ENCODE measurements at places on chromosomes 11 and 22.

DNA sequence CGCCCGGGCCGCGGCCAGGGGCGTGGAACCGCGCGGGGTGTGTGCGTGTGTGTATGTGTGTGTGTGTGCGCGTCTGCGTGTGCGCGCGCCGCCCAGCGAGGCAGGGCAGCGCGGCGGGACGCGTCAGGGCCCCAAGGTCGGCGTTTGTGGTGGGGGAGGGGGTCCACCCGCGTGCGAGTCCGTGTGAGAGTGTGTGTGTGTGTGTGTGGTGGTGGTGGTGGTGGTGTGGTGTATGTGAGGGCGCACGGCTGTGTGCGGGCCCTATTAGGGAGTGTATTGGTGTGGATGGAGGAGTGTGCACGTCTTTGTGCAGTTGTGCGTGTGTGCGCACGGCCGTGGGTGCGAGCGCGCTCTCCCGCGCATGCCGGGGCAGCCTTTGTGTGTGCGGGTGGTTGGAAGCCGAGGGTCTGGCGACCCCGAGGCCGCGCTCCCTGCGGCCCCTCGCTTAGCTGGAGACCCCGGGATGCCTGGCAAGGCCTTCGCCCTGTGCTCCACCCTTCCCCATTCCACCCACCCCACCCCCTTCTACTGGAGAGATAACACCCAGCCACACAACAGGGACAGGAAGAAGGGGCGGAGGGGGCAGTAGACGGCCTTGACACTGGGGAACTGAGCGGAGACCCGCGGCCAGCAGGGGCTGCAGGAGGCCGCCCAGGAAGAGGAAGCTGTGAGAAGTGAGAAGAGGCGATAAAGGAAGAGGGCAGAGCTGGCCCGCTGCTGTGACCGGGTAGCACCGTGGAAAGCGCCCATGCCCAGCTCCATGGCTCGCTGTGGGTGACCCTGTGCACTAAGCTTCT, 528 bp upstream of the ARRB1 start:
- DNase-seq, result no peak

DNA sequence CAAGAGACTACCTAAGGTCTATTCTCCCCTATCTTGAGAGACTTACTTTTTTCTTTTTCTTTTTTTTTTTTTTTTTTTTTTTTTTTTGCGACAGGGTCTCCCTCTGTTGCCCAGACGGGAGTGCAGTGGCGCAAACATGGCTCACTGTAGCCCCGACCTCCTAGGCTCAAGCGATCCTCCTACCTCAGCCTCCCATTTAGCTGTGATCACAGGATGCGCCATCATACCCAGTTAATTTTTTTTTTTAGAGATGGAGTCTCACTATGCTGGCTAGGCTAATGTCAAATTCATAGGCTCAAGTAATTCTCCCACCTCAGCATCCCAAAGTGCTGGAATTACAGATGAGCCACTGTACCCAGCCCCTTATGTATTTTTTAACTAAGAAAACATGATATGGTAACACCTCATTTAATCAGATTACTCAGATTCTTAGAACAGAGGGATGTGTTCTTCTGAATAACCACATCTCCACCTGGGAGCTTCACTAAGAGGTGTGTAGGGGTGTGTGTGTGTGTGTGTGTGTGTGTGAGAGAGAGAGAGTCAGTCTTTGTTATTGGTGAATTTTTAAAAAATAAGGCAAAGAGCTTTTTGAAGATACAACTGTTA, 102.9 kb downstream of the USP35 start:
- DNase-seq, result no peak

DNA sequence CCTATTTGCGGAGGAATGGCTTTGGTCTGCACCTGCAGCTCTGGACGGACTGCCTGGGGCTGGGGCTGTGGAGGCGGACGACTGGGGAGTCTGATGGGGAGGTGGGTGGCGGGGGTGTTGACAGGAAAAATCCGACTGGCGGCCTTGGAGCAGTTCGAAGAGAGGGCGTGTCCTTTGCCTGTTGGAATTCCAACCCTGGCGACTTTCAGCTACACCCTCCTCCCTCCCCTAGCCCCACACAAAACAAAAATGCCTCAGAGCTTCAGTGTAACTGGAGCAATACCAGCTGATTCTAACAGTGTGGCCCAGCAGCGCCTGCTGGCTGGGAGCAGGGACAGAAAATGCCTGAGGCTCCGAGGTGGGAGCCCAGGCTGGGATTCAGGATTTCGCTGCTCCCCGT, 85.4 kb downstream of the ATXN10 start:
- no peak for DNase-seq

DNA sequence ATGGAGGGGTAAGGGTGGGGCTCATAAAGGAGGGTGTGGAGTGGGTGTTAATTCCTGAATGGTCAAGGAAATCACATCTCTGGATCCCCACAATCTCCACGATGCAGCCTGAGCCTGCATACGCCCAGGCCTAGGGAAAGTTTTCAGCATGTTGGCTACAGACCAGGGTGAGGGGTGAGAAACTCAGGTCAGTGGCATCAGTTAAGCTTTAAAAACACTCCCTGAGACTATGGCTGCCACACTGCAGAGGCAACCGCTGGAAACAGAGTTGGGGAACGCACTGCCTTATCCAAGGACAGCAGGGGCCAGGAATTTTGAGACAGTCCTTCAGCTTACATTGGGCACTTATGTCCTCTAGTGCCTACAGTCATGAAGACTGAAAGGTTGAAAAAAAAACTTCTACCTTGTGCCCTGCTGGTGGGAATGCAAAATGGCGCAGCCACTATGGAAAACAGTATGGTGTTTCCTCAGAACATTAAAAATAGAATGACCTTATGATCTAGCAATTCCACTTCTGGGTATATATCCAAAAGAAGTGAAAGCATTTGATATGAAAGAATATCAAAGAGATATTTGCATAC, 19.7 kb downstream of the DKK3 start:
- no peak for DNase-seq

DNA sequence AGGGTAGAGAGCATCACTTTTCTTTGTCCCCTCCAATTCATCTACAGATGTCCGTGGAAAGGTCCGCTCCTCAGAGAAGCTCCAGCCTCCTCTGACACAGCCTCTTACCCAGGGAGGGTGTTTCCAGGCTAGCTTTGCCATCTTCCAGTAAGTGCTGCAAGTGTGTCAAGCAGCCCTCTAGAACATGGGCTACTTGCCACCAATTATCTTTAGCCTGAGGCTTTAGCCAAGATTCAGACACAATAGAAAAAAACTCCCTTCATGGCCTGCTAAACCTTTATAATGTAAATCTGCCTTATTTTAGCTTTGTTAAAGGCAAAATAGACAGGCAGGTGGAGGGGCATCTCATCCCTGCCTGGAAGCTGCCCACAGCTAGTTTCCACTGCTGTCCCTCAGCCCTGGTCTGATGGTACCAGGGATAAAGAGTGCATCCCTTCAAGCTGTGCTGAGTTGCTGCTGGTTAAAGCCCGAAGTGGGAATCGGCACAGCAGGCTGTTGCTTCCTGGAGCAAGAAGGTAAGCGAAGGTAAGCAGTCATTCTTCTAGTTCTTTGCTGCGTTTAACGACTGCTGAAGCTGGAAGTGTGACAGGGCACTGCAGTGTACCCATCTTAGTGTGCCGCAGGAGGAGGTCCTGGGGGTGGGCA, 190.1 kb upstream of the E2F8 start:
- DNase-seq, result no peak

- no peak for DNase-seq
Measured at GRCh38 chr11:60757231-60757800, 649 bp downstream of the MS4A15 start.

GRCh38 chr11:109046284-109046992, 375.6 kb upstream of the C11orf87 start:
- no peak for DNase-seq

GRCh38 chr11:34614344-34615104, 6.4 kb upstream of the EHF start:
- no peak for DNase-seq

GRCh38 chr11:69840371-69841169, 21.4 kb upstream of the FGF3 start:
- no peak for DNase-seq

- no peak for DNase-seq
Measured at GRCh38 chr22:18023509-18024275, 669 bp downstream of the MICAL3 start.

GRCh38 chr22:29126670-29127395, 54.0 kb downstream of the KREMEN1 start:
- no peak for DNase-seq

GRCh38 chr11:102453302-102453695, 734 bp upstream of the TMEM123 start:
- DNase-seq, result no peak

GRCh38 chr11:36792996-36793914, 195.2 kb upstream of the RAG2 start:
- no peak for DNase-seq

DNA sequence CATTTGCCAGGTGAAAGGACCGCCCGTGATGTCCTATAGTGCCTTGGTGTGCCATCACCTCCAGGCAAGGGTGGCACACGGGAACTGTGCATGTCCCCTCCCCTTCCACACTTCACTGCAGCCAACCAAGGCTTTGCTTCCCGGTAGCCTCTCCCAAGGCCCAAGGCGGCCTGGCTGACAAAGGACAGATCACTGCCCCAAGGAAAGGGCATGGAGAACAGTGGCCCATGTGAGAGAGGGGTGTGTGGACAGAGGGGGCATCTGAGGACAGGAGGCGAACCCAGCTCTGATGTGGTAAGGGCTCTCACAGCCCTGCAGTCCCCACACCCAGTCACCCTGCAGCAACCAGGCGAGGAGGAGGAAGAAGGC, 50.4 kb downstream of the RPUSD4 start:
- no peak for DNase-seq

DNA sequence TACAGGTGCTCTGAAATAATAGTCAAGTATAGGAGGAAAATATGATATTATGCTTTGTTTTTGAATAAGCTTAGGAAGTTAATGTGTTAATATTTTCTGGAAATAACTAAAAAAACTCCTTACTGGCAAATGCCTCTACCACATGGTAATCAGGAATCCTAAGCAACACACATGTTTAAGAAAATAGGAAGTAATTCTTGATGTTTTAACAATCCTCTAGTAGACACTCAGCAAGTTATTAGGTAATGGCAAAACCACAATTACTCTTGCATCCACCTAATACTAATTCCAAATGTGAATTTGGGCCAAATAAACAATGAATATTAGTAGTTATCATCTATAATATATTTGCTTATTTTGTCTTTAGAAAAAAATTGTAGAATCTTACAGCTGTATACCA, 53.6 kb downstream of the SLC35F2 start:
- DNase-seq, result no peak

GRCh38 chr22:37328017-37328416, 45.7 kb downstream of the CYTH4 start:
- DNase-seq, result no peak

- no peak for DNase-seq
Measured at GRCh38 chr11:106601684-106602297, 416.5 kb downstream of the GUCY1A2 start.

DNA sequence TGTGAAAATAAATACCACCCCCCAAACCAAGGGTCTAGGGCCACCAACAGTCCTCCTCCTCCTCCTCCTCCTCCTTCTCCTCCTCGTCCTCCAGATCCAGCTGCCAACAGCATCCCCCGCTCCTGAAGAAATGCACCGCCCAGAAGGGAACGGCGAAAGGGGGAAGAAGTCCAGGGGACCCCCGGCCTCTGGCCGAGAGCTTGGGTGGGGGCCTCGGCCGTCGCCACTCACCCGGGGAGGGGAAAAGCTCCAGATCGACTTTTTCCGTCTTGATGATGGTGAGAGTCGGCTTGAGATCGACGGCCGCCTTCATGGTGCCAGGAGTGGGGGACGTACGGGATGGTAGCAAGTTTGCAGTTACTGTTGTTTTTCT, 65.7 kb downstream of the ETS1 start:
- no peak for DNase-seq

GRCh38 chr11:14454861-14455632, 44.6 kb downstream of the COPB1 start:
- DNase-seq, result no peak

DNA sequence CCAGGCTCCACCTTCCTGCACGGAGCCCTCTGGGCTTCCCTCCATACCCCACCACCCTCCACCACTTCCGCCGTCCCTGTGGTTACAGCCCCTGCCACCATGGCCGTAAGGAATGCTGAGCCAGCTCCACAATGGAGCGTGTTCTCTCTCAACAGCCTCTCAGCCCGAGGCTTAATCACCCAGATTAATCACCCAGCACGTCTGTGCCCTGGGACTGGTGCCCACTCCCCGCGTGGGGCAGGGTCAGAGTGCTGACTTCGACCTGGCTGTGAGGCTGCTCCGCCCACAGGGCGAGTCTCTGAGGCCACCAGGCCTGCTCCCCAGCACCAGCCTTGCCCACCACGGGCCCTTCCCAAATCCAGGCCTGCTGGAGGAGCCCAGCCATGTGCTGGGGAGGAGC, 4.0 kb upstream of the TH start:
- no peak for DNase-seq

- no peak for DNase-seq
Measured at GRCh38 chr22:37809672-37810333, 2.1 kb downstream of the GCAT start.

DNA sequence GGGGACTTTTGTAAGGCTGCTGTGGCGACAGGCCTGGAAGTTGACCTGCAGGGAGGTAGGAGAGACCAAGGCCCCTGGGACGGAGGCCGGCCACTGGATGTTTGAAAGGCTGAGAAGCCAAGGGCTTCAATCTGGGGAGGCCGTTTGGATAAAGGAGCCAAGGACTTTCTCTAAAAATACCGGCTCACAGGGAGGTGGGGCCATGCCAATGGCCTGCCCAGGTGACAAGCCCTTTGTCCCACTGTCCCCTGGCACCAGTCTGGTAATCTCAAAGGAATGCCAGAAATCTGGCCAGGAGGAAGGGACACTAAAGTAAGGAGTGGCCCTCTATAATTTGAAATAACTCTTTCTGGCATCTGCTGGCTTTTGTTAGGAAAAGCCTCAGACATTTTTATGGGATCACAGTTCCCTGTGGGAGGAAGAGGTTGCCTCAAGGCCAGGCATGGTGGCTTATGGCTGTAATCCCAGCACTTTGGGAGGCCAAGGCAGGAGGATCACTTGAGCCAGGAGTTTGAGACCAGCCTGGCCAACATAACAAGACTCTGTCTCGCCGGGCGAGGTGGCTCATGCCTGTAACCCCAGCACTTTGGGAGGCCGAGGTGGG, 1.9 kb upstream of the CHKA start:
- no peak for DNase-seq

DNA sequence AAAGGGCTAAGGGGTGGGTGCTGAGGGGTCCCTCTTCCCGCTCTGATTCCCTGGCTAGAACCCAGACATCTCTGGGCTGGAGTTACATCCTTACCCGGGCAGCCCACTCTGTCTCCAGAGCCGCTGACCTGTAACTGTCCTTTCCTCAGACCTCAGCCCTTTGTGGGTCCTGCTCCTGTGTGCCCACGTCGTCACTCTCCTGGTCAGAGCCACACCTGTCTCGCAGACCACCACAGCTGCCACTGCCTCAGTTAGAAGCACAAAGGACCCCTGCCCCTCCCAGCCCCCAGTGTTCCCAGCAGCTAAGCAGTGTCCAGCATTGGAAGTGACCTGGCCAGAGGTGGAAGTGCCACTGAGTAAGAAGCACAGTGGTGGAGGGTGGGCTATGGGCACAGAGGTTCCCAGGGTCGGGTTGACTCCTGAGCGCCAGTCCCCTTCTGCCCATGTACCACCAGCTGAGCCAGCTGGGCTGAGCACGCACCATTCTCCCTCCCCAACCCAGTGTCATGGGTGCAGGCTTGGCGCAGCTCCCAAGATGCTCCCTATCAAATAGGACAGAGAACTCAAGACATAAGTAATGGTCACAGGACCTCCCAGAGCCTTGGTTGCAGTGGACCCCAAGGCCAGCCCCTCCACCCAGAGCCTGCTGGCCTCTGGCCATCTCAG, 1.6 kb downstream of the IL18BP start:
- DNase-seq, result no peak

Measured in stimulated activated CD8-positive, alpha-beta memory T cell treated with anti-CD3 and anti-CD28 coated beads, Interleukin-15, amount 100 ng/mL, for 4 hours (primary cell).